CD4-positive, alpha-beta T cell treated with Interleukin-21 for 1 hour (primary cell): ENCODE measurements at places on chromosomes 12 and 14.

DNA sequence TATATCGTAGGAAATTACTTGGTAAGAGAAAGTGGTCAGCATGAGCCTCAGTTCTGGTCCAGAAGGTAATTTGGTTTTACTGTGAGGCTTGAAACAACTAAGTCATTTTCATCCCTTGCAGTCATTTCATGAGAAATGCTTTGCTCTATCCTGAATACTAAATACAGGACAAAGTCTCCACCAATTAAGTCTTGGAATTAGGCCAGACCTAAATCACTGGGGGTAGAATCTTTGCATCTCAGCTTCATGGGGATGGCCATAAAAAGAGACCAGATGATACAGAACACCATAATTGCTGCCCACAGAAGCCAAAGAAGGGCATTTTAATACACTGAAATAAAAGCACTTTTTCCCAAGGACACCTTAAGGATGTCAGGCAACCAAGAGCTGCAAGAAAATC, 277.9 kb upstream of the DCN start:
- DNase-seq = no peak

- peak; percentile 41 for DNase-seq
Measured at GRCh38 chr12:93591137-93591868, 18.8 kb downstream of the SOCS2 start.

- DNase-seq = no peak
Measured at GRCh38 chr12:109269428-109269827, 39.7 kb downstream of the FOXN4 start.

- no peak for DNase-seq
Measured at GRCh38 chr14:103085106-103086091, 1.4 kb downstream of the LBHD2 start.

DNA sequence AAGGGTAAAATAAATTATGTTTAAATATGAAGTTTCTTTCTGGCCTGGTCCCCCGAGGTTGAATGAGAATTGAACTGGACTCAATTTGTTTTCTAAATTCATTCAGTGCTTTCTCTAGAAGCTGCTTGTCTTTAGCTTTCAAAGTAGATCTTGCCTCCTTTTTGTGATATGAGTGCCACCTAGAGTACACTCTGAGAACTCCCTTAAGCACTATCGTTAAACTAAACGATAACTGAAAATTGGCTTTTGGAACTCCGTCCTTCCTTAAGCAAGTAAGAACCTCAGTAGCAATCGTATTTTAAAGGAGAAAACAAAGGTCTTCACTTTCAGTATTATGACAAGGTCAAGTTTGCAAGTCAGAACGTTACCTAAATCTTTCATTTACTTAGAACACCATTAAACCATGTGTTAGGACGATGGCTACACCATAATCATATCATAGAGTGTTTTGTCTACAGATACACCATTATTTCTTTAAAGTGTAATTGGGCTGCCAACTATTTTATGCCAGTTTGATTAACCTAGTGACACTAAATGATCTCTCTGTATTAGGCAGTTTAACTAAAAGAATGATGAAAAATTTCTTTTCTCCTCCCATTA, 364.8 kb downstream of the SNAPC1 start:
- peak; percentile 52 for DNase-seq

DNA sequence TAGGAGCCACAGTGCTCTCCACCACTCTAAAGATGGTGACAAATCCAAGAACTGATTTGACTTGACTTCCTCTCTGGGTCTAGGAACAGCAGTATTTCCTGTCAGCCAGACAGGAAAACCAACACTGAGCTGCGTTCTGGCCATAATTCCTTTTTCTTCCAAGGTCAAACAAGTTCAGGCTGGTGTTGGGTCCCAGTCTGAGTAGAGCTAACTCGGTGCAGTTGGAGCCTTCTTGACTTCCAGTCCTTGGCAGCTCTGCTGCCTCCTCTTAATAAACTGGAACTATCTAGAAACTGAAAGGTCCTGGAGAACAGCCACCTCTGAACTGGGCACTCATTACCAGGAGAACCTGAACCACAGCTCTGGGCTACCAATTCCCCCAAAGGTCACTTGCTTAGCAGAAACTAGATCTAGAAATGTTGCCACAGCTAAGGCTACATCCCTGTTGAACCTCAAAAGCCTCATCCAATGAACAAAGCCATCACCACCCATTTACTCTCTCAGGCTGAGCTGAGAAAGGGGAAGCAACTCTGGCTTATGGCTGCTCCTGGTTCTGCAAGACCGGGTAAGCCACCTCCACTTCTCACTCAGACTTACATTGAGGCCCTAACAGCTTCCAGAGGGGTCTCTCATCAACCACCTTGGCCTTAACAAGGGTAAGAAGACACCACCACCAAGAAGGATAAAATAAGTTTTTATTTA, 27.7 kb downstream of the MAX start:
- DNase-seq = no peak

- DNase-seq = no peak
Measured at GRCh38 chr14:26261368-26262122, 336.3 kb downstream of the NOVA1 start.

DNA sequence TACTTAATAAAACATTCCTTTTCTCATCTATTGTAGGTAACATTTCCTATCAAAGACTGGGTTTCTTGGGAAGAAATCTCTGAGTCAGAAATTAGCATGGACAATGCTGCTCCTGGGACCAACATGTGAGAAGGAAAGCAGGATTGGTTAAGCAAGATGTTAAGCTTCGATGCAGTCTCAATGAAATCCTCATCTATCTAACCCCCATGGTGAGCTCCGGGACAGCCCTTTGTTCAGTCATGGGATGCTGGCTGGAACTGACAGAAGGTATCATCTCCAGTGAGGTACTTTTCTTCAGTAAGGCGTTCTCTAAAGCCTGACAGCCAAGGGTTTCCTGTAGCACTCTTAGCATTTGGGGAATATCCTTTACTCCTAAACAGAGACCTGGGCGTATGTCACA, 82.8 kb upstream of the SINHCAF start:
- no peak for DNase-seq

GRCh38 chr12:116064493-116064892, 213.0 kb downstream of the MED13L start:
- no peak for DNase-seq

- no peak for DNase-seq
Measured at GRCh38 chr12:40248034-40248433, 23.2 kb downstream of the LRRK2 start.

- no peak for DNase-seq
Measured at GRCh38 chr12:113286712-113287111, 48.2 kb downstream of the SLC8B1 start.

- peak; percentile 19 for DNase-seq
Measured at GRCh38 chr12:111699-112493, 45.3 kb downstream of the IQSEC3 start.

GRCh38 chr12:34400411-34400881, 378.1 kb downstream of the ALG10 start:
- no peak for DNase-seq

GRCh38 chr12:115871714-115872113, 405.8 kb downstream of the MED13L start:
- no peak for DNase-seq

DNA sequence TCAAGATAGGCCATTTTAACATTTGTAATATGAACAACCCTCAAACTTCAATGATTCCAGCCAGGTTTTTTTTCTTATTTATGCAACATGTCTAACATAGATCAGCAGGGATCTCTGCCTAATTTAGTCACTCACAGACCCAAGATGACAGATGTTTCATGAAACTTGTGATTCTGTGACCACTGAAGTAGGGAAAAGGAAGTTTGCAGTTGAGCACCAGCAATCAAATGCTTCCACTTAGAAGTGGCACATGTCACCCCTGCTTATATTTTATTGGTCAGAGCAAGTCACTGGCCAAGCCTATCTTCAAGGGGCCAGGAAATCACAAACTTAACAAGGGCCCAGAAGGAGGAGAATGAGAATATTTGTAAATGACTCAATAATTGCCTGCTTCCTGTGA, 150.6 kb downstream of the BCAT1 start:
- no peak for DNase-seq

DNA sequence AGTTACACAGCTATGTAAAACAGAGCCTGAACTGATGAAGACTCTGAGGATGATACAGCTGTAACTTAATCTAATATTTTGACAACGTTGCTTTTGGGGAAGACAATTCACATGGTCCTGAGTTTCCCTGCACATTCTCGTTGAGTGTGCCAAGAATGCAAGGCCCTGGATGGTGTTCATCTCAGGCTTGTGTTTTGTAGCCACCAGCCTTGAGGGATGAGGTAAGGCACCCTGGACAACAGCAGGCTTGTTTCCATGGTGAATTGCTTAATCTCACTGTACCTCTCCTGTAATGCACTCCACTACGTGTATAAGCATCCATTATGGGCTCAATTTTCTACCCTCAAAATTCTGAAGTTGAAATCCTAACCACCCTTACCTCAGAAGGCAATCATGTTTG, 2.1 kb downstream of the CATSPERB start:
- no peak for DNase-seq

- no peak for DNase-seq
Measured at GRCh38 chr14:63875311-63875710, 22.5 kb downstream of the SYNE2 start.

DNA sequence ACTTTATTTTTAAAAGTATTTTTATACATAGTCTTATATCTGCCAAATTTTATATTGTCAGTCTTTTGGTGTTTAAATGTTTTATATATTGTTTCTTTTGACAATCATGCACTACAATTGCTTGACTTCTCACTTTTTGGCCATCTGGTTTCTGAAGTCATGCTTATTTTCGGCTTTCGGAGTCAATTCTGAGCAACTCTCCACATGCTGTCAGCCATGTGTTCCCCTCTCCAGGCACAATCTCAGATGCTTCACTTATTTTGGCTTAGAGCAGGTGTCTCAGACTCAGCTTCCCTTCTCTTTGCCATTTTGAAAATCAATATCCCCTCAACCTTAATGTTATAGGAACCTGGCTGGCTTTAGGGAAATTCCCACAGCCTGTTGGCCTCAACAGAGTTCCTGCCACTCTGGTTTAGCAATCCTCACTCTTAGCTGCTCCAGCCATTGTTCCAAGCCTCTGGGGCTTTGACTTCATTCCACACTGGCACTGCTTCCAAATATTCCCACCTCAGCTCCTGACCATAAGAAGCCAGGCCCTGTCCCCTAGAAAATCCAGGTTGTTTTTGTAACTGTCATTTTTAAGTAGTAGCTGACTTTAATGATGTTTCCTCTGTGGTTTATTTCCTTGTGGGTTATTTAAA, 125.5 kb upstream of the FAR2 start:
- DNase-seq = no peak

GRCh38 chr12:32134101-32134888, 27.6 kb downstream of the BICD1 start:
- DNase-seq = peak; percentile 15

DNA sequence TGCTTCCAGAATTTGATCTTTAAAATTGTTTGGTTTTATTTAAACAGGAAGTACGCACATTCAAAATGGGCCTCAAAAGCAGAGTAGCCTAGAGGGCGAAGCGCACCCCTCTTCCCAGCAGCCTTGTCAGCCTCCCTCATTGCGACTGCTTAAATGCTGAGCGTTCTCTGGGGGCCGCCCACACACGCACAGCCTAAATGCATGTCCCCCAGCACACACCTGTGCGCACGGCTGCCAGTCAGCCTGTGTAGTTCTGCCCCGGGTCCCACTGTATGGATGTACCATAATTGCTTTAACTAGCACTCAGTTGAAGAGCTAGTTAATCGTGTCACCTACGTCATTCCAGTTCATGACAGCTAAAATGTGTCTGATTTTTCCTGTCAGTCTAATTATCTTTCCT, 79.3 kb downstream of the TESC start:
- DNase-seq = no peak

GRCh38 chr14:31505411-31505810, 17.6 kb upstream of the GPR33 start:
- DNase-seq = no peak

GRCh38 chr12:69834576-69834975, 9.5 kb downstream of the MYRFL start:
- DNase-seq = no peak

DNA sequence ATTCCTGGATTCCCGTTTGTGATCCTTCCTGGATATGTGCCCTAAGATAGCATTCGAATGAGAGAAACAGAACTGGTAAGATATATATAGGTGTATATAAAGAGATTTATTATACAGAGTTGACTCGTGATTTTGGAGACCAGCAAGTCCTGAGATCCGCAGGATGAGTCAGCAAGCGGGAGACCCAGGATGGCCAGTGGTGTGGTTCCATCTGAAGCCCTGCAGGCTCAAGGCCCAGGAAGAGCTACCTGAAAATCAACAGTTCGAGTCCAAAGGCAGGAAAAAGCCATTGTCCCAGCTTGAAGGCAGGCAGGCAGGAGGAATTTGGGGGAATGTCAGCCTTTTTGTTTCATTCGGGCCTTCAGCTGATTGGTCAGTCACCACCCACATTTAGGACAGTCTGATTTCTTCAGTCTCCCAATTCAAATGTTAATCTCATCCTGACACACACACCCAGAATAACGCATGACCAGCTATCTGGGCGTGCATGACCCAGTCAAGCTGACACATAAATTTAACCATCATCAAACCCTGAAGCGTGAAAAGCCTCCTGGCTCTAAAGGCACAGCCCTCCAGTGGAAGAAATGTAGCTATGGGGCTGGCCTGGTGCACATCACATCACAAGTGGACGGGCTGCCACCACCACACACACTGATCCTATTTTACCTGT, 44.3 kb downstream of the TUNAR start:
- no peak for DNase-seq

GRCh38 chr12:39199351-39199750, 243.6 kb downstream of the KIF21A start:
- DNase-seq = no peak

DNA sequence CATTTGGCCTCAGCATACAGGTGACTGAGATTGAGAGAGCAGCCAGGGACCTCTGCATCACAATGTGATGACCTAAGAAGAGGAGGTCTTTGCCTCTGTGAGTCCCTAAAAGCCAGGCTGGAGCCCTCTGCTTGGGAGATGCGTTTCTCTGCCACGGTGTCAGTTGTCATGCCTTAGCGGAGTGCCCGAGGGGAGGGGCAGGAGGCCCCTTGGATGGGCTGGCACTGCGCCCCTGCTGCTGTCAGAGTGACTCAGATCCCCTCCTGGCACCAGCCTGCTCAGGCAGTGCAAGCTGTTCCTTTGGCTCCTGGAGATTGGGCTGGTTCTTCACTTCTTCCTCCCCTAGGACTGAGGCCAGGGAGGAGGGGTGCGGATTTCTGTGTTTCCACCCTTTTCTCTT, 64.9 kb upstream of the KCNA5 start:
- DNase-seq = no peak

- no peak for DNase-seq
Measured at GRCh38 chr12:113880326-113880725, 85.8 kb downstream of the RBM19 start.

DNA sequence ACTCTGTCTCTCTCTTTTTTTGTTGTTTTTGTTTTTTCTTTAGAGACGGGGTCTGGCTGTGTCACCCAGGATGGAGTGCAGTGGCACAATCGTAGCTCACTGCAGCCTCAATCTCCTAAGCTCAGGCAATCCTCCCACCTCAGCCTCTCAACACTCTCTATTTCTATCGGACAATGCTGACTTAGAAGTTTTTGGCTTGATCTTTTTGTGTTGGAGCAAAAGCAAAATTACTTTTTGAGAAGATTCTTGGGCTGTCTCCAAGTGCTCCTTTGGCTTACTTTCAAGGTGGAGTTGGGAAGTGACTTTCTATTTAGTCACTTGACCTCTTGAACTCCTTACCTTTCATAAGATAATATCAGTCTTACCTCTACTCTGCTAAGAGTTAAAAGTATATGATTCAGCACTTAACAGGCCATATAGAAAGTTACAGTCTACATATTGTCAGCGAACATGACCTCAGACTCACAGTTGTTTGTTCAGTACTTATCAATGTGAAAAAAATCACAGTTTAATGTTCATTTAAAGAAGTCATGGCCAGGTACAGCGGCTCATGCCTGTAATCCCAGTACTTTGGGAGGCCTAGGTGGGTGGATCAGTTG, 15.4 kb upstream of the MIA2 start:
- DNase-seq = no peak
